ENCODE measurements at places on chromosomes 11 and 22.

- DNase-seq, result no peak
Measured at GRCh38 chr11:44671234-44671633, 55.5 kb upstream of the TSPAN18 start.

DNA sequence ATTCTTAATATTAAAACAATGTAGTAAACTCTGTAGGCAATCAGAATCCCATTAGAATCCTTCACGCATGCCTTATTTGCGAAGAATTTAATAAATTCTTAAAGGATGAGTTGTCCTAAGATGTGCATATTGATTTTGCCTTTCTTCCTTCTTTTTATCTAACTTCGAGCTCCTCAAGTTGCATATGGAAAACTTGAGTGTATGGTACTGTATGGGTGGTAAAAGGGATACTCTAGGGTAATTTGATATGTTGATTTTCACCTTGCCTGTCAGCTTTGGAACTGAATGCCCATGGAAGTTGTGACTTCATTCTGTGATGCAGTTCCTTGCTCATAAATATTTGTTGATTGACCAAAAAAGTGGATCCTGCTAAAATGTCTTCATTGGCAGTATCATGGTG, 193.8 kb downstream of the DDX10 start:
- no peak for DNase-seq

DNA sequence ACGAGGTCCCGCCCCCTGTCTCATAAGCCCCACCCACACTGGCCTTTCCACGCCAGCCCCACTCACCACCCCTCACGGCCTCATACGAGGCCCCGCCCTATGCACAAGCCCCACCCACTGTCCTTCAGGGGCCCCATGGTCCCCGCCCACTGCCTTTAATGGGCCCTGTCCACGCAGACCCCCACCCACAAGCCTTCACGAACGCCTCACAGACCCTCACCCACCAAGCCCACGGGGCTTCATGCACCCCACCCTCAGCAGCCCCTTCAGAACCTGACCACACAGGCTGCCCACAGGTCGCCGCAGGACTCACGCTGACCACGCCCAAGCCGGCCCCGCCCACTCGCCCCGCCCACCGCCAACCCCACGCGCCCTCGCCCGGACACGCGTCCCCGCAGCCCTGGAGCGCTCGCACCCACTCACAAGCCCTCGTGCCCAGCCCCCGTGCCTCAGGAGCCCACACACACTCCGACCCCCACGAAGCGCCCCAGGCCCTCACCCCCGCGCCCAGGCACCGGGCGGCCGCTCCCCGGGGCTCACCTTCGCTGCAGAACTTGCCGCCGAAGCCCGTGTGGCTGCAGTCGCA, 10.5 kb downstream of the NRXN2 start:
- no peak for DNase-seq

DNA sequence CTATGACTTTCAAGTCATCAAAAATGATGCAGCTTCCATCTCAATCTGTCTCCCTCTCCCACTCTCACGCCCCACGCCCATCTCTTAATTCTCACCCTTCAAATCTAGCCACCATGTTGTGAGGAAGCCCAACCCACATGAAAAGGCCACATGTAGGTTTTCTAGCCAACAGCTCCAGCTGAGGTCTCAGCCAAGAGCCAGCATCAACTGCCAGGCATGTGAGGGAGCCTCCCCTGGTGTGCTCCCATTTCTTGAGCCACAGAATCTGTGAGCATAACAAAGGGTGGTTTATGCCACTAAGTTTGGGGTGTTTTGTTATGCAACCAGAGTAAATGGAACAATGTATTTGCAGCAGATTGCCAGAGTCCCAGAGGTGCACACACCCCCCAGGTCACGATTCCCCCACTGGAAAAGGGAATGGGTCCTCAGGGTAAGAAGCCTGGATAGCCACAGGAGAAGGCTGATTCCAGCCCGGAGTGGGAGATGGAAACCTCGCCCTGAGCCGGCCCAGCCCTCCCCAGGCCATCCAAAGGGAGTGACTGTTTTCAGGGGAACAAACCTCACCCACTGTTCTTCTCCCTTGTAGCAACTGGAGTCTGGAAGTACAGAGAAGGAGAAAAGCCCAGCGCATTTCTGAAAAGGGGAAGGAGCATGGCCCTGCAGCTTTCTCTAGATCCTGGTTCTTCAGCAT, 20.0 kb upstream of the LINC01488 start:
- DNase-seq, result no peak

Measured in SW480 (cell line).